ENCODE measurements at places on chromosomes 1 and 21.

DNA sequence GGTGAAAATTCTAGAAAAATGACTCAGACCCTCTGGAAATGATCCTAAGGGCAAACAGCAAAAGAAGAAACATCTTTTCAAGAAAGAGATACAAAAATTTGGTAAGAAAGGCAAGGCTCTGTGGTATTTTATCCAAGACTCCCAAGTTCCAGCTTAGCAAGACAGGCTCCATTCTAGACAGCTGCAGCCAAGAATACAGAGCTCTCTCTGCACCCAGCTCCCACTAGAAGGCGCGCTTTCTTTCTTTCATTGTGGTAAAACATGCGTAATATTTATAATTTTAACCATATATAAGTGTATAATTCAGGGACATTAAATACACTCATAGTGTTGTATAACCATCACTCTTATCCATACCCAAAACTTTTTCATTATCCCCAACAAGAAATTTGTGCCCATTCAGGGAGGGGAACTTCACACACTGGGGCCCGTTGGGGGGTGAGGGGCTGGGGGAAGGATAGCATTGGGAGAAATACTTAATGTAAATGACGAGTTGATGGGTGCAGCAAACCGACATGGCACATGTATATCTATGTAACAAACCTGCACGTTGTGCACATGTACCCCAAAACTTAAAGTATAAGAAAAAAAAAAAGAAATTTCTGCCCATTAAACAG is 2.2 kb upstream of the HFM1 start:
- DNase-seq, result no peak

DNA sequence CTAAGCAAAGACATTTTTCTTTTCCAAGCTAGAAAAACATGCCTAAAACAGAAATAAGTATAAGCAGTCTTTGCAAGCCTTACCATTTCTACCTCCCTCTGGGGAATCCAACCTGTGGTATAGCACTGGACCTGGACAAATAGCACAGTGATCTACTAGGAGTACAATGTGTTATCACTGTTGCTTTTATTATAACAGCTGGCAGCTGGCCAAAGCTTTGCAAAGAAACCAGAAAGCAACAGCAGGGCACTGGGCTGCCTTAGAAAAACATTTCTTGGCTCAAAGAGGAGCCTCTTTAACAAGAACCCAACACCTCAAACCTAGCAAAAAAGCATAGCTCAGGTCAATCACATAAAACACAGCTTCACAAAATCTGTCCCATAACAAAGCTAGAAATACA is 294.5 kb upstream of the GREM2 start:
- peak; percentile 84 for DNase-seq

GRCh38 chr1:99438656-99439230 is 174.5 kb downstream of the PLPPR4 start:
- DNase-seq, result peak; percentile 35

- DNase-seq, result no peak
Measured at GRCh38 chr1:33456502-33456886, 16.0 kb upstream of the ZSCAN20 start.

DNA sequence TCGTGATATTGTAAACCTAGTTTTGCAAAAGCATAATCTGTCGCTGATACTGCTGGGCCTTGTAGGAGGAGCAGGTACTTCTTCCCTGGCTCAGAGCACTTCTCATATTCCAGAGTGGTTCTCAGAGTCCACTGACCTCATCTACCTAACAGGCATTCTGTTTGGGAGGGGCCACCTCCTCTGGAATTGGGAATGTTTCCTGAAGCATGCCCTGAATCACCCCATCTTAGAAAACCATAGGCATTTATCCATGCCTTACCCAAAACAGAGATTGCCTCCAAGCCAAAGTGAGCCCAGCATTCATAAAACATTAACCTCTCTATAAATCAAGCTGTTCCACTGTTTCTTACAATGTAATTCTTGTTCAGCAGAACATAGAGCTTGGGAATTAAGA is 35.1 kb downstream of the SLC44A3 start:
- peak; percentile 71 for DNase-seq

DNA sequence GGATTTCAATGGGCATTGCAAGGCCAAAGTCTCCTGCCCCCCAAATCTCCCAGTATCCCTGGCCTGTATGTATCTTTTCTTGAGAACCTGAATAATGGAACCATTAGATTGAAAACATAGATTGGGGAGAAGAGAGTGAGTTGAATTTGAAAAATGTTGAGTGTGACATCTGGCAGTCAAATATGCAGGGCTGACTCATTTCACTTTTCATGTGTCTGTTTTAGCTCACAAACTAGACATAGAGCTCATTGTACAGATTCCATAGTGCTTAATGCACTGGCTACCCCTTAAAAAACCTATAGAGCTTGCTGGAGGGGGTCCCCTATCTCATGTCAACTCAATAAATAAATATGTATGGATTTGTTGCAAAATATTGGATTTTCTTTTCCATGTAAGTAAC is 30.8 kb downstream of the DDR2 start:
- no peak for DNase-seq

DNA sequence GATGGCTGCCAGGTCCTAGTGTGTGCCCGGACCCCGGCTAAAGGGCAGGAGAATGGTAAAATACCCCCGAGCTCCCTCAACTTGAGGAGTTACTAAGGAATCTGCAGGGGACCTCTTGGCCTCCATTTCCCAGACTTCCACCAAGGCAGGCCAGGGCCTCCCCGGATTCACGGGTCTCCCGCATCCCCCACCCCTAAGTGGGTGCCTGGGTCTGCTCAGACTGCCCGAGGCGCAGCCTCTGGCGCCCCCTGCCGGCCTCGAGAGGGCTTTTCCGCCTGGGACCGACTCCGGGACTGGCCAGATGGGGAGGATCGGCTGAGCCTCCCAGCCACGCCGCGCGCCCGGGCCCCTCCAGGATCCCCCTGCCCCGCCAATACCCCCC is 1.7 kb downstream of the PLEKHG5 start:
- DNase-seq, result peak; percentile 82

DNA sequence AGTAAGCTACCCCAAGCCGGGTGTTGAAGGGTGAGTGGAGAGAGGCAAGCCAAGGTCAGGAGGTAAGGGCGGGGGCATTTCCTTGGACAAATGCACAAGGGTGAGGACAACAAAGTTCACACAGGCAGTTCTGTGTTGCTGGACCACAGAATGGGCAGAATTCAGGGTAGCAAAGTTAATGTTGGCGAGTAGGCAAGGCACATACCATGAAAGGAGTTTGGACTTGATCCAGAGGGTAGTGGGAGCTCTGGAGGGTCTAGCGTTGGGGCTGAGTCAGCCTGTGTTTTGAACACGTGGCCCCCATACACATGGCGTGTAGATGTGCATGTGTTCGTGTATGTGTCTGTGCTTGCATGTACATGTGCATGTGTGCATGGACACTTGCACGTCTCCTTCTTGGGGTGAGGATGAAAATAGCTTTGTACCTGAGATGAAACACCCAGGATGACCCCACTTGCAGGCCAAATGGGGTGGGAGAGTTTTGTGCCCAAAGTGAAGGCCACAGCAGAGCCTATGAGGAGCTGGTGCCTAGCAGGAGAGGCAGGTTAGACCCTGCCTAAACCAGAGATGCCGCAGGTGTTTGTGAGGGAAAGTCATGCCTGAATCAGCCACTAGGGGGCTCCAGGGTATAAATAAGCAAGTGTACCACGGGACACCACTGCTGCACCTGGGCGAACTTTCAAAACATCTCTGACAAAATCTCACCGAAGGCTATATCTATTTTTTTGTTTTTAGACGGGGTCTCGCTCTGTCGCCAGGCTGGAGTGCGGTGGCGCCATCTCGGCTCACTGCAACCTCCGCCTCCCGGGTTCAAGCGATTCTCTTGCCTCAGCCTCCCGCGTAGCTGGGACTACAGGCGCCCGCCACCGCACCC is 21.8 kb downstream of the SLC27A3 start:
- peak; percentile 75 for DNase-seq

DNA sequence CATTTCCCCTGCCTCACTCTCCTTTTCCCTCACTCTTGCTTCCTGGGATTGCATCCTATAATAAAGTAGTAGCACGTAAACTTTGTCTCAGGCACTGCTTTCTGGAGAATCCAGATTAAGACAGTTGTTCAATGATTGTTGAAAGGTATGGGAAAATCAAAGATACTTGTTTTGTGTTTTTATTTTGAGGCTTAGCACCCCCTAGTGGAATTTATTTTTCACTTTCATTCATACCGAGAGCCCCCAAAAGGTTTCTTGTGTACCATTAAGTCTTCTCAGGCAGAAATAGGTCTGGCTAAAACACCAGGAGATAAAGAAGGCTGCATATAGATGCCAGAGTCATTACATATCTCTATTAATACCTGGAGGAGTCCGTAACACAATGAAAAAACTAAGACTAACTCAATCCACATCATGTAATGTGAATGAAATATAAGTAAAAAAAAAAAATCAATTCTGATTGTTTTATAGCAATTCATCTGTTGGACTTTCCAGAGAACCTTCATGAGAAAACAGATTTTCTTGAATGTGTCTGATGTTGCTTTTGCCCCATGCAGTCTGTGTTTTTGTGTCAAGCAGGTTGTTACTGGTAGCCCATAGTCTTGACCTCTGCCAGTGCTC is 103.5 kb downstream of the RPE65 start:
- DNase-seq, result peak; percentile 36

DNA sequence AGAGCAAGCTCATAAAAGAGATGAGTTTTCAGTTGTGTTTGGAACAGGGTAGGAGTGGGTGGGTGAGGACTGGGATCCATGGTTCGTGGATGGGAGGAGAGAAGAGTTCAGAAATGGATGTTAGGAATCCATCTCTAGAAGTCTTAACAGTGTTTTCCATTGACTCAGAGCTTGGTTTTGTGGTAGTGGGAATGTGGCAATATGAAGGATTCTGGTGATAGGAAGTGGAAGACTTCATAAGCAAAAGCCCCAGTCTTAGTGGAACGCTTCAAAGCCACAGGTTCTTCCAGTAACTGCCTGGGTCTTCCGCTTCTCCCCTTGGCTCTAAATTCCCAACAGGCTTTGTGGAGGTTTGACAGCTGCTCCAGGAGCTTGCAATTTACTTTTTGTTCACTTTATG is 167.9 kb downstream of the KCNJ6 start:
- no peak for DNase-seq

- DNase-seq, result no peak
Measured at GRCh38 chr1:212638492-212639151, 30.1 kb downstream of the ATF3 start.

DNA sequence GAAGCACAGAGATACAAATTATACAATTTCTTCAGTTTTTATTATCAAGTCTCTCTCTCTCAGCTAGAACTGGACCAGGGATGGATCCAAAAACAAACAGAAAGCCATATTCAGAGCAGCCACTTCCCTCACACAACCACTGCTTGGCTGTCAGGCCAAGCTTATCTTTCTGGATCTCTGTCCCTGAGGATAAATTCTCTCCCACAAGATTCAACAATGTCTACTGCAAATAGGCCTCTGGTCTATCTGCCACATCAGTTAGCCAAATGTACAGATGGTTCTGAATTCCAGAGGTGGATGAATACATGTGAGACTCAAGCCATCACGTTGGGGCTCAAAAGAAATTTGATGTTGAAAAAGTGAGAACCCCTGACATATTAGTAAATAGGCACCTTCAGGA is 350.9 kb downstream of the LTN1 start:
- DNase-seq, result no peak

DNA sequence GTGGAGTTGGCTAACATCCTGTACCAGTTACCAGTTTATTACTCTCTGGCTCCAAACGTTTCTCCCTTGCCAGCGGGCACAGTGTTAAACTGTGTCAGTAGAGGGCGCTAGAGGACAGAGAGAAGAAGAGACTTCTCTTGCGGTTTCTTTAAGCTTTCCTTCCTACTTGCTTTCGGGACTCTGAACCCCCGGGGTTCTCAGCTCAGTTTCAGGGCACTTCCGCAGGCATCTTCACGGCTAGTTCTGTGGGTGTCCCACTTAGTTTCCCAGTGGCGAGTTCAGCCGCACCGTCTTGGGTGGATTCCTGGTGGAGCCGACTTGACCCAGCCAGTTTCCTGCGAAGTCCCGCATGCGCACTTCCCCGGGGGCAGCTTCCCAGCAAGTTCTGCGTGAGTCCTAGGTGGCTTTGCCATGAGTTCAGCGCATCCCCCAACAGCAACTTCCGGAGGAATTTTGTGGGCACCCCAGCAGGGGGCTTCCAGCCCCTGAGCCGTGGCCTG is 37.9 kb upstream of the BTG2 start:
- peak; percentile 96 for DNase-seq

DNA sequence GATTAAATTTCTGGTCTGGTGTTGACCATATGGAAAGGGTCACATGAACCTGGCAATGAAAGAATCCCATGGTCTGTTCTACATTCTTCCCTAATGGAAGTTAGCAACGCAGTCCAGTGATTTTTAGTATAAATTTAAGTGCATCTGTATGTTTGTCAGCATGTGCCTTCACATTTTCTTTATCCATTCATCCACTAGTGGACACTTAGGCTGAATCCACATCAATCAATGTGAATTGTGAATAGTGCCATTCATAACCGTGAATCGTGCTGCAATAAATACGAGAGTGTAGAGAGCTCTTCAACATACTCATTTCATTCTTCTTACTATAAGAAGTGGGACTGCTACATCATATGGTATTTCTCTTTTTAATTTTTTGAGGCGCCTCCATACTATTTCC is 12.7 kb upstream of the IFI16 start:
- DNase-seq, result no peak

GRCh38 chr1:2415801-2416208 is 3.4 kb upstream of the PEX10 start:
- no peak for DNase-seq

- DNase-seq, result no peak
Measured at GRCh38 chr1:211714154-211714553, 38.7 kb upstream of the NEK2 start.

GRCh38 chr1:6350416-6351088 is 43.0 kb downstream of the ACOT7 start:
- DNase-seq, result peak; percentile 79

GRCh38 chr1:245211035-245211749 is 56.4 kb downstream of the KIF26B start:
- no peak for DNase-seq

- DNase-seq, result peak; percentile 59
Measured at GRCh38 chr1:180533266-180533987, 25.3 kb upstream of the OVAAL start.

DNA sequence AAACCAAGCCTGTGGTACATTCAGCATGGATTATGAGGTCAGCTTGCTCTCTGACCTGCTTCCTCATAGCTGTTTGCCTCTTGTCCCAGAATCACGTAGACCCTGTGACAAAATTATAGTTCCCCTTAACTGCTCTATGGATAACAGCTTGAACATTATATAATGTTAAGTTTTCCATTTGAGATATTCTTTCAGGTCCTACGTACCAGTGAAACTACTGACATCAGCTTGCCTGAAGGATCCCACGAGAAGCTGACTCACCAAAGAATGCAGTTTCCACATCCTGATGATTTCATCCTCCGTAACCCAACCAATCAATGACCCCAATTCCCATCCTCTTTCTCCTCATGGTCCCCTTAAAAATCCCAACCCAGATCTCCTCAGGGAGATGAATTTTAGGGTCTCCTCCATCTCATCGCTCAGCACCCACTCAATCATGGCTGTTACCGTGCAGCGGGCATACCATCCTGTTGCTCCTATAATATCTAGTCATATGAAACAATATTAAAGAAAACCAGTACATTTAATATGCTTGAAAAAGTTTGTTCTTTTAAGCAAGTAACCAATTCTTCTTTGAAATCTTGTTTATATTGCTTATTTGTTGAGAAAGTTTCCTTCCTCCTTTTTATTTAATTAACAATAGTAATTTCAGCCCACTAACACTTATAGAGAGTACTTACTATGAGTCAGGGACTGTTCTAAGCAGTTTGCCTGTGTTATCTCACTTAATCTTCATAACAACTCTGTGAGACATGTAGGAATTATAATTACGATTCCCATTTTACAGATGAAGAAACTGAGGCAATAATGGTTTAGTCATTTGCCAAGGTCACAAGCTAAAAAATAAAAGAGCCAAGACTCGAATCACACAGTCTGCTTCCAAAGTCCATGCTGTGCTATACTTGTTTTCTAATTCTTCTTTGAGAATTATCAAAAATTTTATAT is 27.4 kb downstream of the CHML start:
- no peak for DNase-seq

Measured in cerebellar cortex (tissue), 1 donor.